NCI-H748 treated with DMSO at 0.1 percent for 48 hours (cell line): ENCODE measurements at places on chromosomes 12 and 14.
A peak's percentile ranks its signal among the peaks of the same experiment; 100 is the strongest.

- no peak for DNase-seq
Observed at GRCh38 chr14:57244106-57244505, 24.6 kb downstream of the EXOC5 start.

- DNase-seq, result no peak
Observed at GRCh38 chr12:32124637-32125036, 18.0 kb downstream of the BICD1 start.

GRCh38 chr12:16002880-16003279 lies 91.7 kb downstream of the DERA start:
- no peak for DNase-seq

DNA sequence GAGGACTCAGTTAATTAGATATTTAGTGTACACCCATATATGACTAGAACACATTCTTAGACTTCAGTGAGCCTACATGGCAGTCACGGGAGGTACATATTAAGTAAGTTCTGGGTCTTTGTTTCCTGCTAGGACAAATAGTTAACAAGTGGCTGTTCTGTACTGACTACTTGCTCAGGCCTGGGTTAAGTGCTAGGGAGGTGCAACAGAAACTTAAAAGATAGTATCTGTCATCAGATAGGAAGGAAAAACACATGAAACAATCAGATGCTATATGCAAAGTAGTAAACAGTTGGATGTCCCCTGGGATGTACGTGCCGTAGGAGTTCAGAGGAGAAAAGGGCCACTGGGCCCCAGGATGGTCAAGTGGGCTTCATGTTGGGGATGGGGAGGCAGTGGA lies 59.5 kb downstream of the SLC4A8 start:
- DNase-seq, result no peak

DNA sequence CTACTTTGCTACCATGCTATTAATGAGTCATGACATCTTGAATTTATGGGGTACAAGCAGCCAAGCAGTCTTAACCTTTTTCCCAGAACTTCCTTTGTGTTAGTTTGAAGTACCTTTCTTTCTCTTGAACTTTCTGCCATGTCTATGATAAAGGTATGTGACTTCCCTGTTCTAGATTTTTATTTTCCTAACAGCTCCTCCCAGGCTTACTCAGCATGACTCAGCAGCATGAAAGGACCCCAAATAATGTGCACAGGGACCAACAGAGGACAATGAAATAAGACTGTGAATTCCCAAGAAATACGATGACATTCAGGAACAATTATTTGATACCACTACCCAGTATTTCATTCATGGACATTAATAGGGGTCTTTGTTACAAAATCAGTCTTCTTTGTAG lies 60.0 kb downstream of the TTC6 start:
- no peak for DNase-seq

DNA sequence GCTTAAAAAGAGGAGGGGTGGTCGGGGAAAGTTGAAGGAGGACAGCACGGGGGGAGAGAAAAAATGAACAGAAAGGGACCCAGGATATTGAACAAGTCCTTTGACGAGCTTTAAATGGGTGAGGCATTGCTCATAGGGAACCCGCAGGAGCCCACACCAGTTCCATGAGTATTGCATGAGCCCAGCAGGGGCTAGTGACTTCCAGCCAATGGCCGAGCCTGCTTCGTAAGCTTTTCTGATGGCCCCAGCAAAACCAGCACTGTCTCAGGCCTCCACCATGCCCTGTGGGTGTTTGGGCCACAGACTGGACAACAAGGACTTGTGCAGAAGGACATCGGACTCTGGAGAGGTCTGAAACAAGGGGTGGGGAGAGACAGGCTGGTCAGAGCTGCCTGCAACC lies 109.5 kb downstream of the ZFP36L1 start:
- no peak for DNase-seq

DNA sequence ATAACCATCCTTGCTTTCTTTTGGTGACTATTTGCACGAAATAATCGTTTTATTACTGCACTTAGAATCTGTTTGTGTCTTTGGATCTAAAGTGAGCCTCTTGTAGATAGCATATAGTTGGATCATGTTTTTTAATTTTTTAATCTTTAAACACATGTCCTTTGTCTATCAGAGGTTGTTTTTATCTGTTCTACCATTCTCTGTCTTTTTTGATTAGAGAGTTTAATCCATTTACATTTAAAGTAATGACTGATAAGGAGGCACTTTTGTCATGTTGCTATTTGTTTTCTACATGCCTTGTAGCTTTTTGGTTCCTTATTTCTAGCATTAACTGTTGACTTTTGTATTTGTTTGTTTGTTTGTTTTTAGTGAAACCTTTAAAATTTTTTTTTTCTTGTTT lies 506.2 kb upstream of the RGS6 start:
- no peak for DNase-seq

DNA sequence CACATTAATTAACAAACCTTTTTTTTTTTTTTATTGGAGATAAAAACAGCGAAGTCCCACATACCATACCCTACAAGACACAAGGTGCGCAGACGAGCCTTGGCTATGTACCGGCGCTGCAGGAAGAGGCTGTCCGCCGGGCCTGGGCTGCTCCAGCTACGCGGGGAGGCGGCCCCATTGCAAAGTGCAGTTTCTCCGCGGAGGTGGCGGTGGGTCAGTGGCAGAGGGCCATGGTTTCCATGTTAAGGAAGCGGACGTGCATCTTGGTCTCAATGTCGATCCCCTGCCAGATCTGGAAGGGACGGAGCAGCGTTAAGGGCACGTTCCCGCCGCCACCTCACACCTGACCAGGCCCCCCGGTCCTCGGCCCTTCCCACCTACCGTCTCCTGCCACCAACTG lies 60.3 kb downstream of the TESC start:
- DNase-seq, result no peak

- DNase-seq, result peak; percentile 62
Observed at GRCh38 chr12:27818401-27818918, 38.4 kb upstream of the MANSC4 start.

- DNase-seq, result peak; percentile 39
Observed at GRCh38 chr14:39491134-39491571, 58.9 kb upstream of the FBXO33 start.

- DNase-seq, result no peak
Observed at GRCh38 chr14:61615743-61616523, 79.4 kb upstream of the HIF1A start.

GRCh38 chr12:71029302-71029701 lies 108.8 kb upstream of the PTPRR start:
- no peak for DNase-seq

- DNase-seq, result no peak
Observed at GRCh38 chr14:92557544-92557912, 43.9 kb downstream of the RIN3 start.

DNA sequence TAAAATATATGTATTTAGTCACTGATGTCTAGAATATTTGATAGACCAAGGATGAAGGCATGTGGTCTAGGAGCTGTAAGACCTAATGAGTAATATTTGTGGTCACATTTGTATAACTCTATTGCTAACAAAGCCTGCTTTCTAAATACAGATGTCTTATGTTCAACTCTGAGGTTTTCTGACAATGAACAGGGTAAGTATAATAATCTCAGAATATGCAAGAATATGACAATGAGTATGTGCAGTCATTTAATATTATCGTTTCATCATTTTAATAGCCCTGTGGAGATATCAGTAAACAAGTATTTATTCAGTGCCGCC lies 389.6 kb downstream of the LRIG3 start:
- DNase-seq, result no peak

GRCh38 chr14:20808162-20808483 lies 5.5 kb upstream of the RNASE1 start:
- DNase-seq, result no peak

GRCh38 chr14:99541677-99542470 lies 60.7 kb downstream of the CCNK start:
- DNase-seq, result no peak

DNA sequence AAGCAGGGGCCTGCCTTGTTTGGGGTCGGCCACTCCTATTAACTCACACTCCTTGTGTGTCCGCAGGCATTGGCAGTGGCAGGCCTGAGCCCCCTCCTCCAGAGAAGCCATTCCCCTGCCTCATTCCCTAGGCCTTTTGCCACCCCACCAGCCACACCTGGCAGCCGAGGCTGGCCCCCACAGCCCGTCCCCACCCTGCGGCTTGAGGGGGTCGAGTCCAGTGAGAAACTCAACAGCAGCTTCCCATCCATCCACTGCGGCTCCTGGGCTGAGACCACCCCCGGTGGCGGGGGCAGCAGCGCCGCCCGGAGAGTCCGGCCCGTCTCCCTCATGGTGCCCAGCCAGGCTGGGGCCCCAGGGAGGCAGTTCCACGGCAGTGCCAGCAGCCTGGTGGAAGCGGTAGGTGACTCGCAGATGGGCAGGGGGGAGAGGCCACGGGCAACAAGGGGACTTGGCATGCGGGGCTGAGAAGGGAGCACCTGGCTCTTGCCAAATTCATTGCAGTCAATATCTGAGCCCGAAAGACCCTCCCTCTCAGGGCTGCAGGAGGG lies 106.3 kb upstream of the FKBP4 start:
- no peak for DNase-seq

DNA sequence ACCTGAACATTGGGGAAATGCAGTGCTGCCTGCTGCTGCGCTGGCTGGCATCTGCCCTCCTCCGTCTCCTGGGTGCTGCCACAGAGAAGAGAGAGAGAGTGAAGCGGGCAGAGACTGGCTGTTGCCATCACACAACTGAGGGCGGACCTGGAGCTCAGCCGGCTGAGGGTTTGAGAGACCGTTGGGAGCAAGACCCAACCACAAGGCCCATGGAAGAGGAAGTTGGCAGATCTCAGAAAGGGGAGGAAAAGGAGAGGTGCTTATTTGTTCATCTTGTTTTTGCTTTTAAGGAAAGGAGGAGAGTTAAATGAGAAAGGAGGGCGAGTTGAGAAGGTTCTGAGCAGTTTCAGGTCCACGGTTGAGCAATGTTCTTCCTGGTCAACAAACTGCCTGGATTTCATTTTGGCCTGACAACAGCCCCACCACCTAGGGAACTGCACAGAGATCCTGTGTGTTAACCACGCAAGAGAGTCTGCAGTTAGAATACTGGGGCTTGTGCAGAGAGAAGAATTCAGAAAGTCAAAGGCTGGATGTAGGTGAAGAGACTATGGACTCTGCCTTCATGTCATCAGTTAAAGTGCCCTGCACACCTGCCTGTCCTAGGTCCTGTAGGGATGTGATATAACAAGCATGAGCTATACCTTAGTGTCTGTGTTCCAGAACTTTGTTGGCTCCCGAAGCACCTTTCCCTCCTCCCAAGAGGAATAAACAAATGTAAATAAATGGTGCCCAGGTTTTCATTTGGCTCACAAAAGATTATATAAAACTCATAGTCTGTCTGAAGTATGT lies 124.6 kb downstream of the ETV6 start:
- no peak for DNase-seq
